ENCODE measurements at places on chromosomes 5 and 9.
A peak's percentile ranks its signal among the peaks of the same experiment; 100 is the strongest.

DNA sequence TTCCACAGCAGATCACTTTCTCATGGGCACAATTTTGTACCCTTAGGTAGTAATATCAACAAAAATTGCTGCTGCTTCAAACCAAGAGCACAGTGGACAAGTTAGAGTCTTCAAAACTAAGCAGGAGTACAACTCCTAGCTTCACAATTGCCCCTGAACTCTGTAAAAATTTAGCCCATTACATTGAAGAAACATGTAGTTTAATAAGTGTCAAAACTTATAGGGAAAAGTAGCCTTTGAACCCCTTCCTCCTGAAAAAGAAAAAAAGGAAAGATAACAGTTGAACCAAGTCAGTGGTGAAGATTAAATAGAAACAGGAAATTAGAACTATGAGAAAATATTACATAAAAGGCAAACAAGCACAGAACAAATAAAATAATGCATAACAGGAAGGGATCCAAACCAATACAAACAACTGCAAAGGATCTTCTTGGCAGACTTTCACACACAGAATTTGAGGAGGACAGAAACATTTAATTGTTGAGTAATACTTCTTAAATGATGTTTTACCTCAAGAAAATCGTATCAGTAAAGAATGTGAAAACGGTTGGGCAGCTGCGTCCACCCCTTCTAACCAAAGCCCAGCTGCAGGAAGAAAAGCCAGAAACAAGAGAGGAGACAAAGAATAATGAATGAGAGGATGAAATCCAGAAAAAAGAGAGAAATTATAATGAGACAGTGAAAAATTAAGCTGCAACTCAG lies 636.0 kb downstream of the NR2F1-AS1 start:
- no peak for DNase-seq

DNA sequence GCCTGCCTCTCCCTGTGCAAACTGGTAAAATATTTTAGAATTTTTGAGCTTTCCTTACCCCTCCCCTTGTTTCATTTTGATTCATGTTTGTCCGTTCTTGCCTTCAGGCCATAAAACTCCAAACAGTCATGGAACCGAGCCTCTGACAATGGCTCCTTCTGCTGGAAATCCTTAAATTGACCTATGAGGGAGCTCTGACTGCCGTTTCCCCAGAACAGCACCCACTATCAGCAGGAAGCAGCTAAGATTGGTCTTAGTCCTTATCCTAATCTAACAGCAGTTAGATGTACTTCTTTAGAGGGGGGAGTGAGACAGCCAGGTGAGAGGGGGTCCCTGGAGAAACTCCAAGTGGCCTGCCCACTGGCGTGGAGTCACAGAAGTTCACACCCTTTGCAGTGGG lies 106.7 kb downstream of the FAM174A start:
- no peak for DNase-seq

- DNase-seq, result peak; percentile 82
These were observed at the start of gene ACO1 for GRCh38 chr9:32384364-32385151. TSS of gene ACO1 (plus strand) at chr9:32384643. CDS start at chr9:32405507, 20,864 bp downstream.

- no peak for DNase-seq
These were observed 259.5 kb downstream of the GAS1 start for GRCh38 chr9:86687788-86688187.

GRCh38 chr5:168747987-168748777 lies 169.0 kb upstream of the PANK3 start:
- DNase-seq, result no peak

GRCh38 chr9:131627648-131628458 lies 82.5 kb downstream of the PRRT1B start:
- peak; percentile 31 for DNase-seq

GRCh38 chr5:123476731-123477130 lies 35.2 kb upstream of the CSNK1G3 start:
- no peak for DNase-seq

DNA sequence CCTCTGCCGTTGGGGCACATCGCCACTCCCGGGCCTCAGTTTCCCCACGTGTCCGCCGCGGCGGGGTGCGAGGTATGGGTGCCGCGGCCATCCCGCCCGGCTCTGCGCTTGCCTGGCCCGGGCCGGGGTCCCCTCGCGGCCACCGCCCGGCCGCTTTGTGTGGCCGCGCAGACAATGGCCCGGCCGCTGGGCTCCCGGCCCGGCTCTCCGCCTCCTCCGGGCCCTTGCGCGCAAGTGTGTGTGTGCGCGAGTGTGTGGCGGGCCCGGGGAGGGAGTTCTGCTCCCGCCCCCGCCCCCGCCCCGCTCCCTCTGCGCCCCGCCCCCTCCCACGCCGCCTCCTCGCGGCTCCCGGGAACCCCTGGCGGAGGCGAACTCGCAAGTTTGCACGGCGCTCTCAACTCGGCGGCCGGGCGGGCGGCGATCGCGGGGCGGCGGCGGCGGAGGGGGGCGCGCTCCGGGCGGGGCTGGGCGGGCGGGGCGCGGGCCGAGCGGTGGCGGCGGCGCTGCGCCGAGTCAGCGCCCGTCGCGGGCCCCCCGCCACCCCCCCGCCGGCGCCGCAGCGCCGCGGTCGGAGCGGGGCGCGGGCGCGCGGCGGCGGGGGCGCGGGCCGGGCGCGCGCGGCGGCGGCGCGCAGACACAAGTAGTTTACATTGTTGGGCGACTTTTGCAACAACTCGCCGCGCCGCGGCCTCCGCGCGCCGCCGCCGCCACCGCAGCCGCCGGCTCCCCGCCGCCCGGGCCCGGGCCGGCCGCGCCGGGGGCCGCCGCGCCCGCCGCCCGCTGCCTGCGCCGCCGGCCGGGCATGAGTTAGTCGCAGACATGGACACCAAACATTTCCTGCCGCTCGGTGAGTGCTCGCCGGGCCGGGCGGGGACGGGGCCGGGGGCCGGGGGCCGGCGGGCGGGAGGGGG lies at the start of gene RXRA:
RXRA (plus strand) TSS at position 643 of the 911 bp plus-strand sequence; CDS start at position 820, 177 bp downstream.
- peak; percentile 78 for DNase-seq

DNA sequence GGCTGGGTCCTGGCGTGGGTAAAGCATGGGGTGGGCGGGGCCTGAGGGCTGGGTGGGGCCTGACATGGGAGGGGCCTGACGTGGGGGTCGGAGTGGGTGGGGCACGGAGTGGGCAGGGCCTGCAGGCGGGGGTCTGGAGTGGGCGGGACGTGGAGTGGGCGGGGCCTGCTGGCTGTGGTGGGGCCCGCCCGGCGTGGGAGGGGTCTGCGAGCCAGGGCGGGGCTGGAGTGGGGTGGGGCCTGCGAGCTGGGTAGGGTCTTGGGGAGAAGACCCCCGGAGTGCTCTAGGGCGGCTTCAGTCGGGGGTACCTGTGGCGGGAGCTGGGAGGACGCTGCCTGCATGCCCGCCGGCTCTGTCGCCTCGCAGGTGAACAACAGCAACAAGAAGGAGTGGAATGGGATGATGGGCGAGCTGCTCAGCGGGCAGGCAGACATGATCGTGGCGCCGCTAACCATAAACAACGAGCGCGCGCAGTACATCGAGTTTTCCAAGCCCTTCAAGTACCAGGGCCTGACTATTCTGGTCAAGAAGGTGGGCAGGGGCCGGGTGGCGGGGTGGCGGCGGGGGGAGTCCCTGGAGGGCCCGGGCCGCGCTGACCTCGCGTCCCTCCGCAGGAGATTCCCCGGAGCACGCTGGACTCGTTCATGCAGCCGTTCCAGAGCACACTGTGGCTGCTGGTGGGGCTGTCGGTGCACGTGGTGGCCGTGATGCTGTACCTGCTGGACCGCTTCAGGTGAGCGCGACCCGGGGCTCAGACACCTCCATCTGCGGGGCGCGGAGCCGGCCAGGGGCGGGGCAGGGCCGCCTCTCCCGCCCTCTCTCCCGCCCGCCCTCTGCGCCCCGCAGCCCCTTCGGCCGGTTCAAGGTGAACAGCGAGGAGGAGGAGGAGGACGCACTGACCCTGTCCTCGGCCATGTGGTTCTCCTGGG lies 8.0 kb downstream of the LRRC26 start:
- no peak for DNase-seq

DNA sequence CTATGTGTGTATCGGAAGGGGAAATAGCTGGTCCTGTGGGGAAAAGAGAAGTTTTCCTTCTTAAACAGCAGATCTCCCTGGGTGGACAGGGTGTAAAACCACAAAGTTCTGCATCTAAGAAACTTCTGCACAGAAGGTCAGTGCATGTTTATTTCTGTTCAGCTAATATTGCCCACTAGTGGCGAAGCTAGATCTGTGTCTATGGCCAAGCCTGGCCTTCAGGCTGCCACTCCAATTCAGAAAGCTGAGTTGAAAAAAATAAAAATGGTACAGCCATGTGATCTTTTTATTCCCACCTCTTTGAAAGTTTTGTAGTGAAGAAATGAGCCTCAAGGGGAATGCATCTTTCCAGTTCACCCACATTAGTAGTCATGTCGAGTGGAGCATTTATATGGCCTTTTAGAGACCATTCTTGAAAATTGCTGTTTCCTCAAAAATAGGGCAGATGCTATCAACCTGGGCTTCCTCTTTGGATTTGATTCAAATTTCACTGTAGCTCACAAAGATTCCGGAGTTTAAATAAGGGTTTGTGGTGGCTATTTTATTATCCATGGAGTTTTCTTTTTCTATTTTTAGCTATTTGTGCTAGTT lies 488.0 kb downstream of the PRELID2 start:
- DNase-seq, result no peak

DNA sequence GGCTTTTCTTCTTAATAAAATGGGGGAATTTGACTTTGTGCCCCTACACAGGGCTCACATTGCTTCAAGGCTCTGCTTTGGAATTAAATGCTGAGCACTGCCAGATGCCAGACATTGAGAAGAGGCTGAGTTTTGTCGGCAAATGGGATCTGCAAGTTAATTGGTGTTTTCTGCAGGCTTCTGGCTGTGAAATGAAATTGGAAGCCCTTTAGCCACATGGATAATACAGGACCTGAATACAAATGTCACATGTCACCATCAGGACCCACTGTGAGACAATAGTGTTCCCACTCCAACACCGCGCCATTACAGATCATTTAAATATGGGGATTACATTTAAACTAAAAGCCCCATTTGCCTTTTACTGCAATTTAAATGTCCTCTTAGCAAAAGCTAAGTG lies 164.4 kb downstream of the ZSWIM6 start:
- DNase-seq, result no peak

- no peak for DNase-seq
These were observed 42.3 kb upstream of the ZSWIM6 start for GRCh38 chr5:61289669-61290306.

GRCh38 chr5:84825606-84826005 lies 440.9 kb upstream of the EDIL3 start:
- DNase-seq, result no peak

DNA sequence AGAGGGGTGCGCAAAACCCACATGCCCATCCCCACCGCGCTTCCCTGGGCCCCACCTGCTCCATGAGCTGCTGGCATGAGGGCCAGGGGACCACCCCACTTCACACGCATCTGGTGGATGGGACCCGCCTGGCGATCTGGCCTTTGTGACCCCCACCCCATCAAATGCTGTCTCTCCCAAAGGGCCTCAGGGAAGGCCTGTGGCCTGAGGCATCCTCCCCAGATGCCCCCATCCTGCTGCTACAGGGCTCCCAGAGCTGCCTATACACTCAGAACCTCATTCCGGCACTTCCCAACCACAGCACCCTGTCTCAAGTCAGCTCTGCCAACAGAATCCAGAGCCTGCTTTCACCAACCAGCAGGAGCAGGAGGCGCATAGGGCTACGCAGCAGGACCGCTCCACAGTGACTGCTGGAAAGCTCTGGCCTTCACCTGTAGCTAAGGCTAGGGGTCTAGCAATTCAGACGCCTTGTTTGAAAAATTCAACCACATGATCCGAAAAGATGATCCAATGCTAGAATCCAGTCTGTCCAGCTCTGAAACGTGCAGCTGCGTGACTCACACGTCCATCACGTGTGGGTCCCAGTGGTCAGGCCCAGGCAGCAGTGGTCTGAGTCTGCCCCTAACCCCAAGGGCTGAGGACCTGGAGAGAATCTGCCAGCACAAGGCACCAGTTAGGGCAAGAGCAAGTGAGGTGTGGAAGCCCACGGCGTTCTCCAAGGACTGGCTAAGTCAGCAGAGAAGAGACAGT lies 1.4 kb upstream of the SNAPC4 start:
- DNase-seq, result no peak

DNA sequence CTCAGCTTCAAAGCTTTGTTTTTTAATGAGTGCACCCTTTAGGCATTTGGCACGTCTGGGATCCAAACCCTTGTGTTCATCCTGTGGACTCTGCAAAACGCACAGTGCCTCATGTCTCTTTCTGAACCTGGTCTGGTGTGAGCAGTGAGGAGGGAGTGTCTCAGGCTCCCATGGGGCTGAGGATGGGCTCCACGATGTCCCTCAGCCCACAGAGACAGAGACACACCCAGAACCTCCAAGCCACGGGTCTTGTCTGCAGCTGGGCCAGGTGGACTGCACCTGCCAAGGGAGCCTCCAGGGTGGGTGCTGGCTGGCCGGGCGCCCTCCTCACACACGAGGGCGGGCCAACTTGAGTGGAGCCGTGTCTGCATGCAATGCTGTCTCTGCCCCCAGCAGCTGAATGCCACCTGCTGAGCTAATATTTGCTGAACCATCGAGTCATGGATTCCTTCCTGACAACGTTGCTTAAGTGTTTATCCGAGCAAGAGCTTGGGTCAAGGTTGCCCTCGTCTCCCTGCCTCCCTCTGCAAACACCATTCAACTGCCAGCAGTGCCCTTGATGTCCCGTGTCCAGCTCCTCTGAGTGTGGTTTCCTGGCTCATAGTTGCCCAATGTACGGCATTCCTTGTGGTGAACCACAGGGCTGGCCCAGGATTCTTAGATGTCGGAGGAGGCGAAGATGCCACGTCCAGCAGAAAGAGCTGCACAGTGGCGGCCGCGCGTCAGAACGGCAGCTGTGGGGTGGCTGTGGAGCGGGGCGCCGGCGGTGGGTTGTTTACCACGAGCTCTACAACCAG lies 31.4 kb upstream of the LPCAT1 start:
- no peak for DNase-seq

GRCh38 chr5:50574121-50574520 lies 92.3 kb upstream of the PARP8 start:
- no peak for DNase-seq

DNA sequence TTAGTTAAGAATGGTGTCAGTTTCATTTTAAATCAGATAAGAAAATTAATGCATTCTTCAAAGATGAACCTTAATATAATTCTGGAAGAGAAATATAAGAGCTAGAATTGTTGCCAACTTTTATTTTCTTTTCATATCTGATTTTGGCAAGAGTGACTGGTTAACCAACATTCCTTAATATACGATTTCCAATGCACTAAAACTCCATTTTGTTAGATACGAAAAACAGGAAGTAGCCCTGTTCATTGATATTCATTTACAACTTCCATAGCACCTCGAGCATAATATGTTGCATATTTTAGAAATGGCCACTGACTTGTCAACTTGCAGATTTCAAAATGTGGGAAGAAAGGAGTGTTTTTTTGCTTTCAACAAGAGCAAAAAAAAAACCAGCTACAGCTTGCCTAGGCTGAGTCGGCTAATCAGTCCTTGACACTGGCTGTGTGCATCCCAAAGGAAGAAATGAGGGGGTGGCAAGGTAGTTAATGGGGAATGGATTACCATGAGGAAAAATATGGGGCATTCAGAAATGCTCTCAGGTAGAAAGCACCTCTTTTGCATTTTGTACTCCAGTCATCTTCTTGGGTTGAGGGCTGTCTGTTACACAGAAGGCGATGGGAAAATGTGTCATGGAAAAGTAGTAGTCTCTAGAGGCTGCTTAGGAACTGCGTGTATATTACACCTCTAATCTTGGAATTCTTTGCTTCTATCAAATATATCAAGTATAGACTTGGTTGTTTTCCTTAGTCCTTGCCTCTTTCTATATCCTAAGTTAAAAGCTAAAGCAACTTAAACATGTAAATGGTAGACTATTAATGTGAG lies 3.9 kb downstream of the MAP3K1 start:
- no peak for DNase-seq

- DNase-seq, result no peak
These were observed 45.5 kb upstream of the IL7R start for GRCh38 chr5:35811108-35811741.

- DNase-seq, result no peak
These were observed 93.1 kb upstream of the S1PR3 start for GRCh38 chr9:88898039-88898720.

Measured in stimulated activated CD4-positive, alpha-beta T cell treated with anti-CD3 and anti-CD28 coated beads, Interleukin-2, amount 100 ng/mL, for 4 hours (primary cell).